NCI-H2171 treated with DMSO at 0.1 percent for 48 hours (cell line): ENCODE measurements at places on chromosomes 2 and 18.

- DNase-seq: no peak
These were observed 886.2 kb upstream of the NRXN1 start for GRCh38 chr2:51918113-51918512.

GRCh38 chr2:43127208-43127940 lies 99.0 kb downstream of the ZFP36L2 start:
- no peak for DNase-seq

- DNase-seq: no peak
These were observed 57.6 kb downstream of the BMP10 start for GRCh38 chr2:68813596-68813995.

GRCh38 chr2:226885769-226886435 lies 50.0 kb downstream of the RHBDD1 start:
- no peak for DNase-seq

- DNase-seq: no peak
These were observed 108.1 kb upstream of the SIX3 start for GRCh38 chr2:44833171-44834069.

GRCh38 chr2:180980943-180981911 lies 822 bp downstream of the UBE2E3 start:
- peak; percentile 46 for DNase-seq
